ENCODE measurements at places on chromosomes 2 and 18.

DNA sequence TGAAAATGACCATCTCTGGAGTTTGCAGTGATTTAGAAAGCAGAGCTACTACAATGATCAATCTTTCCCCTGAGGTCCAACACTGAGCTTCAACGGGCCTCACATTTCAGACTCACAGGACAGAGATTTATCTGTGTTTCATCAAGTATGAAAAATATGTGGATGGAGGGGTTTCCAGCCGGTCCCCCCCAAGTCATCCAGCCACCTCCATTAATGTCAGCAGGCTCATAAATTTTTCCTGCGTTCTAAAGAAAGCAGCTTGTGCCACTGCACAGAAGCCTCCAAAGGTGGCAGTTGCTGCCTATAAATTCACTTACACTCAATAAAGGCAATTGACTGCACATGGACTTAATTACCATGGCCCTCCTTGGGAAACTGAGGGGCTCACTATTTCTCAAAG, 117.4 kb upstream of the ACKR3 start:
- no peak for DNase-seq

DNA sequence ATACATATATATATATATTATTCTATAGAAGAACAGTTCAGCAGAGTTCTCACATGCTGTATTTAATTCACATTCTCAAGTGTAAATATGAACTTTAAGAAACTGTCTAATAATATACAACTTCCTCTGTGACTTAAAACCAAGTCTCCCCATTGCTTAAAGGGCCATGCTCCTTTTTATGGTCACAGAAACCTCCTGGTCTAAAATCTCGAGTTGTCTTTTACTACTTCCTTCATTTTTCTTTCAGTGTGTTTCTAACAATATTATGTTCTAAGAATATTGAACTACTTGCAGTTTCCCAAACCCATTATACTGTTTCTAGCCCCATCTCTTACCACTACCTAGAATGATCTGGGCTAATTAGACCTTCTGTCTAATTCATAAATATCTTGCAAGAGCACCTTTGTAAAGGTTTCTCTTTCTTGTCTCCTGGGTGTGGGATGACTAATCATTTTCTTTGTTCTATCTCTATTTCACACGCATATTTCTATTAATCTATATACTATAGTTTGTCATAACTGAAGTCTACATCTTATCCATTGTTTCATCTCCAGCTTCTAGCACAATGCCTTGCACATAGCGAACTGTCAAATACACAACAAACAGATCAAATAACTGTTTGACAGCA, 48.8 kb downstream of the ERBB4 start:
- DNase-seq: no peak

DNA sequence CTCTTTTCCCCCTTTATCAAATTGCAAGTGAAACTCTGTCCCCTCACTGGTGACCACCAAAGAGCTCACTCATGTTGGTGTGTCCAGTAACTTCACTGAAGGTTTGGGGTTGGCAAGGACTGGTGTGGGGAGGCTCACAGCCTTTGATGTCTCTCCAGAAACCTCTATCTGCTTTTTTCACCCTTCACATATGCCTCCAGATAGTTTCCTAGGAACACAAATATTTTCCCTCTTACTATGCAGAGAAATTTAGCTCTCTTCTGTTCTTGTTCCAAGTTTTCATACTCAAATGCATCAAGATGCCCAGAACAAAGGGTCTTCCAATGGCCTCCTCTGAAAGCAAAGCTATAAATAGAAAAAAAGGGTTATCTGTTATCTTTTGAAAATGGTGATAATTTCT, 20.7 kb downstream of the DTNA start:
- DNase-seq: no peak

DNA sequence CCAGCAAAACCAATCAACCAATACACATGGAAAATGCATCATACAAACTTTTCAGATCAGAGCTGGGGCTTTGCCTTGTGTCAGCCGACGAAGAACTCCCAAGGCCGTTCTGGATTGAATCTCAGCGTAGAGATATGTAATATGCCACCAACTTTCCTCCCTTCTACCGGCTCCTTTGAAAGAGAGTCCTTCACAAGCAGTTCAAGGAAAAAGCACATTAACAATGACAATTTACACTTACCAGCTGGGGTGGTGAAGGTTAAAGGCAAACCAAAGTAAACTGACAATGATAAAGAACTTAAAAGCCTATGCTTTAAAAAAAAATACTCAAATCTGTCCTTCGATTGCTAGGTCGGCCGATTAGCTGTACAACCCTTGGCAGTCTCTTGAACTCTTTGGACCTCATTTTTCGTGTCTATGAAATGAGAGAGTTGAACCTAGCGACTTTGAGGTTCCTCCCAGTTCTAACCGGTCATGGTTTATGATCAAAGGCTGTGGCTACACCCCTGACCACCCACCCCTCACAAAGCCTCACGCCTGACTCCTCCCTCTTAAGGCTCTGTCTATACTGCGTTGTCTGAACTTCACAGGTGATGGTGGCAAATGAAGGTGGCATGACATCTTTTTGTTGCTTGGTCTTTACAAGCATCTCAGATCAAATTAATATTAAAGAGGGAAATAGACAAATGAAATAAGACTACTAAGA, 46.2 kb downstream of the BCL2 start:
- no peak for DNase-seq

- no peak for DNase-seq
Observed at GRCh38 chr2:73503992-73504570, 118.4 kb downstream of the ALMS1 start.
